HEK293T (cell line): ENCODE measurements at places on chromosomes 2 and 18.

DNA sequence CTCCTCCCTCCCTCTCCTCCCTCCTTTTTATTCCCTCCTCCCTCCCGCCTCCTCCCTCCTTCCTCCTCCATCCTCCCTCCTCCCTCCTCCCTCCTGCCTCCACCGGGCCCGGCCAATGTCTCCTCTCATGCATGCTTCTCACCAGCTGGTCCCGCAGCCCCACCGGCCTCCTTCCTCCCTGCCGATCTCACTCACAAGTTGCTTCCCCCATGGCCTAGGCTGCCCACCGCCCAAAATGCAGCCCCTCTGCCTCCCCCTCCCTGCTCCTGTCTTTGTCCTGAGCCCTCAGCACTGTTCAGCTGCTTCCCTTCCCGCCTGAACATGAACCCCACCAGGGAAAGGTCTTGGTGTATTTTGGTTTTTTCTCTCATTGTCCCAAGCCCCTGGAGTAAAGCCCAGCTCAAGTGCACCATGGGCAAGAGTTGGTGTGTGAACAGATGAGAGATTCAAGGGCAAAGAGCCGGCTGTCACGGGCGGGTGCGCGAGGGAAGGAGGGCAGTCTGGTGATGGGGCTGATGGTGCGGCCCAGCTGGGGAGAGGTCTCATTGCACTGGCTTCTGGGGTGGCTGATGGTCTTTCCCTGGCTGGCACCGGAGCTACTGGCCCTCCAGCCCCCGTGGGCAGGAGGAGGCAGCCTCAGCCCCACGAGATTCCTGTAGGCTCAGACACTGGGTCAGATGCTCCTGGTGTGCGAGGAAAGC, 117.6 kb downstream of the TWIST2 start:
- DNase-seq = no peak

- DNase-seq = peak; percentile 9
These were observed 791.3 kb upstream of the CHAC2 start for GRCh38 chr2:52976143-52976949.

GRCh38 chr2:135162377-135162776, 110.3 kb downstream of the RAB3GAP1 start:
- no peak for DNase-seq

GRCh38 chr2:138503087-138503442, 1.5 kb downstream of the SPOPL start:
- no peak for DNase-seq

GRCh38 chr2:119243621-119244020, 20.0 kb downstream of the STEAP3 start:
- DNase-seq = no peak

GRCh38 chr2:151614606-151615306, 119.5 kb downstream of the NEB start:
- DNase-seq = no peak

DNA sequence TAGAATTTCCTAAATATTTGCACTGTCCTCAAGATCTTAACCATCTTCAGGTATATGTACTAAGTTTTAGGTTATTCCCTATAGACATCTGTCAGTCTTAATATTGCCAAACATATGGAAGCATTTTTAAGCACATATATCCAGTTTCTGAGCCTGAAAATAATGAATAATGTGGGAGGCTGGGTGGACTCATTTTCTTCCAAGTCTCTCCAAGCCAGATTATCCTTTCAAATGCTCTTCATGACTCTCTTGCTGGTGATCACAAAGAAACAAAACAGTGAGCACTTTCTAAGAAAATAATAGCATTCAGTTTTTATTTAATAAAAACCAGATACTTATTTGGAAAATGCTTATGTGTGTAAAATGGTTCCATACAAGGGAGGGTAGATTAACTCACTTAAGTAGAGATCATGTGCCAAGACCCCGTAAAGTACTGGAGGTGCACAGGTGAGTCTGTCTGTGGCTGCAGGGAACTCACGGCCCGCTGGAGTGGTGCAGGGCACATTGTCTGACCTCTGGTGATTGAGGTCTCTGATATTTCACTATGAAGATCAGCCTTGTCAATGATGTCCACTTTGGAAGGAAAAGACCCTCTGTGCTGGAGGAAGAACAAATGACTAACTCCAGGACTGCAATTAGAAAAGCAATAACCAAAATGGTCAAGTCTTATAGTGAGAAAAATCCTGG, 161.6 kb downstream of the TMEM18 start:
- DNase-seq = no peak

GRCh38 chr2:11866358-11867335, 120.2 kb downstream of the LPIN1 start:
- no peak for DNase-seq

GRCh38 chr2:136377423-136378382, 259.8 kb upstream of the CXCR4 start:
- DNase-seq = no peak

DNA sequence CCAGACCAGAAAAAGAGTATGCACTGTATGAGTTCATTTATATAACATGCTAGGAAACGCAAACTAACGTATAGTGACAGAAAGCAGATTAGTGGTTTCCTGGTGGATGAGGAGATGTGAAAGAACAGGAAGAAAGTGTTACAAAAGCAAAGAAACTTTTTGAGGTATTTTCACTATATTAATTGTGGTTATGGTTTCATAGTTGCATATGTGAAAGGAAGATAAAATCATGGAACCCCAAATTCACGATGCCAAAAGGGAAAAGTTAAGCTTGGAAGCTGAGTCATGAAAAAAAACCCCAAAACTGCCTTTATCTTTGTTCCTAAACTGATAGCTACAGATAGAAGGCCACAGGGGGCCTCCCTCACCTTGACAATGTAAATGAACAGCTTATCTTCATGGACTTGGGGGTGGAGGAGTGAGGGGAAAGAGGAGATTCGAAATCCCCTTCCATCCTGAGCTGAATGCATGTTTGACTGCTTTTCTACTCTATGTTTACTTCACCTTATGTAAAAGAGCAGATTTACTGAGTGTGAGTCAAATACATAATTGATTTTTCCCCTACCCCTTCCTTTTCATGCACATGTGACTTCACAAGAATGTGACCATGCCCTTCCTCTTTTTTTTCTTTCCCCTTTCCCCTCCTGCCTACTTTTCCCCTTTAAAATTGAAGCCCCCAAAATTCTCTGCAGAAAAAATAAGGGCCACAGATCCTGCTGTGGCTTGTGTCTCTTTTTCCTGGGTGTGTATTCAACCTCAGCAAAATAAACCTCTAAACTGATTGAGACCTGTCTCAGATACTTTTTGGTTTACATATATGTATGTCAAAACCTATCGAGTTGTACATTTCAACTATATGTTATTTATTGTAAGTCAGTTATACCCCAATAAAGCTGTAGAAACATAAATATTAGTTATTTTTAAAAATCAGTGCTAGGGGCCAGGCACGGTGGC, 100.1 kb upstream of the TLK1 start:
- no peak for DNase-seq
